ENCODE measurements at places on chromosomes 16 and 17.

GRCh38 chr16:11396241-11397048 is 51.2 kb downstream of the RMI2 start:
- peak; percentile 94 for DNase-seq

DNA sequence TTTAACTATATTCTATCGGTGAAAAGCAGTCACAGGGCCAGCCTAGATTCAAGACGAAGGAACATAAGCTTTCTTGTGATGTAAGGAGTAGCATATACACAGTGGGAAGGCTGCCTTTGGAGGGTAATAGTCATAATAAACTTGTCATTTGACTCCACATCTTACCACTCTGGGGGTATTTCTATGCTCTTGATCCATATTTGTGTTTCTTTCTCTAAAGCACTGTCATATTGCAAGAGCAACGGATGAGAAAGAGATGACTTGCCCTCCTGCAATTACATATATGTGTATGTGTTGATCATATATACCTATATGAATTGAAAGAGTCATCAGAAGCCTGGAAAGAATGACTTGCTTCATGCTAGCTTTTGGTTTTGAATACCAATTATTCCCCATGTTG is 225.4 kb upstream of the HS3ST3A1 start:
- DNase-seq = no peak

DNA sequence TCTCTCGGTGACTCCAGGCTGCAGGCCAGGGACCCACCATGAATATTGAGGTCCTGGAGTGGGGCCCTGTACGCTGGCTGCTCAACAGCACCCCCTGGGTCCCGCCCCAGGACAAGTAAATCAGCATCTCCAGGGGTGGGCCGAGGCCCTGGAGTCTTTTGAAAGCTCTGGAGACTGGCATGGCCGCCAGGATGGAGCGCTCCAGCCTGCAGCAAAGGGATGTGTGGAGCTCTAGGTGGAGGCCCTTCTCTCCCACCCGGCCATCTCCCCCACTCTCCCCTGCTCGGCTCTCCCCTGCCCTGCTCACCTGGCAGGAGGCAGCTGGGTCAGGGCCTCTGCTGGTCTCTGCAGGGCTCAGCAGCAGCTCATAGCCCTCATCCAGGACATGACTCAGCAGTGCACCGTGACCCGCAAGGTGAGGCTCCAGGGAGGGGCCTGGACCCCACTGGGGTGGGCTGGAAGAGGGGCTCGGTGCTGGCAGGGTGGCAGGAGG is 16.6 kb downstream of the SGSH start:
- DNase-seq = no peak

DNA sequence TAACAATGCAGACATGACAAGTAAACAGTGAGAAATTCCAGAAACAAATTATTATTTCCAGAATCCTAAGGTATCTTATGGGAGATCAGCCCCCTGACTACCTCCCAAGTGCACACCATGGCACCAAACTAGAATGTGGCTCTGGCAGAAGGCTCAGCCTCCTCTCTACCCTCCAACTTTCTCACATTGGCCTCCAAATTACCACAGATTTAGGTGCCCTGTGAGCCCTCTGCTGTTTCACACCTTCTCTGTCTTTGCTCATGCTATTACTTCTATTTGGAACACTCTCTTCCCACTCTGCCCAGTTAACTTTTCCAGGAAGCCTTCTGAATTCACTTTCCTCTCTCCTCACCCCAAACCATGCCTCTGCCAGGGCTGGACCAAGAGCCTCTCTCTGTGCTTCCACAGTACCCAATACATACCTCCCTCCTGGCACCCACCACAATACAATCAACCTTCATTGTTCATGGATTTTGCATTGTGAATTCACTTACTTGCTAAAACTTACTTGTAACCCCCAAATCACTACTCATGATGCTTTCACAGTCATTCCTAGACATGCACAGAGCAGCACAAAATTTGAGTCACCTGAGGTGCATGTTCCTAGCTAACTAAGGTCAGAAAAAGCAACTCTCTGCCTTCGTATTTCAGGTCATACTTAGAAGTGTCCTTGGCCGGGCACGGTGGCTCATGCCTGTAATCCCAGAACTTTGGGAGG is 31.4 kb downstream of the SMG6 start:
- DNase-seq = no peak

DNA sequence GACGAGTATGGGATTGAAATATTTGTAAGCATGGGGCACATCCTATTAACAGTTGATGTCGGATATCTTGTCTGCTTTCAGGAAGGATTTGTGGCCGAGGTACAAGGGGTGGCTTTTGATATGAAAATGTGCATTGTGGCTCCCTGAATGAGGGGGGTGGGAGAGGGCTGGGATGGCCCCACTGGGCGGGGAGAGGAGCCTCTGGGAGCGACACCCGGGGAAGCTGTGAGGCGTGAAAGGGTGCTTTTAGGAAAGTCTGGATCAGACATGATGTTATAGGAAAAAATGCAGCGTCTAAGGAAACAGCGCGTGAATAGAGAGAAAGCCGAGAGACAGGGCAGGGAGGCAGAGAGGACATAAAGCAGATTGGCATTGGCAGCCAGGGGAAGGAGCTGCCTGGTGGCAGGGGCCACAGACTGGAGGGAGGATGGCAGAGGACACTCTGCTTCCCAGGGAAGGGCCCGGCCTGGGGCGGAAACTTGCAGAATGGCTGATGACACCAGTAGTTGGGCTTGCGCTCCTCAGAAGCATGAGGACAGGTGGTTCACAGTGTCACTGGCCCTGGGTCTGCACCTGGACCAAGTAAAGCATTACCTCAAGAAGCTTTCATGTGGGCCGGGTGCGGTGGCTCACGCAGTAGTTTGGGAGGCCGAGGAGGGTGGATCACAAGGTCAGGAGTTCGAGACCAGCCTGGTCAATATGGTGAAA is 95.7 kb downstream of the NTN1 start:
- no peak for DNase-seq

DNA sequence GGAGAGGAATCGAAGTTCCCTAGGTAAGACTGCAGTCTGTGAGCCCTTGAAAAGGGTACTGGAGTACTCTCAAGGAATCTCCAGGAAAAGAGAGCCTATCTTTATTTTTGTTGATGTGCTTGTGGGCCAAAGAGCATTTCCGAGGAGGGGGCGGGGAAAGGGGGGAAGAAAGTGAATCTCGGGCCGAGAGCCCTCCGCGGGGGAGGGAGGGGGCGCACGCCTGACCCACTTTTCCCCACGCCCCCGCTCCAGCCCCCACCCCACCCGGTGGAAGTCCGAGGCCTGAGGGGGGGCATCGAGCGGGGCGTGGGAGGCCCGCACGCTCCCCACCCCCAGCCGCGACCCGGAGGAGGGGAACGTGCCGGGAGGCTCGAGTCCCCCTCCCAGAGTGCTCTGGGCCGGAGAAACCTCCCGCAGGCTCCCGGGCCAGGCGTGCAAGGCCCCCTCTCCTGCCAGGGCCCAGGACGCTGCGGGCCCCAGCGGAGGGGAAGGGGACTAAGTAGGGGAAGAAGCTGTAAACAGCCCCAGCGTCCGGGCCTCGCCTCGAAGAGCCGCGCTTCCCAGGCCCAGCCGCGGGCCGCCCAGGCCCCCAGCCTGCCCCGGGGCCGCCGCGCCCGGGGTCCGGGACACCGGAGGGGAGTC is 444 bp downstream of the HELZ start:
- no peak for DNase-seq

DNA sequence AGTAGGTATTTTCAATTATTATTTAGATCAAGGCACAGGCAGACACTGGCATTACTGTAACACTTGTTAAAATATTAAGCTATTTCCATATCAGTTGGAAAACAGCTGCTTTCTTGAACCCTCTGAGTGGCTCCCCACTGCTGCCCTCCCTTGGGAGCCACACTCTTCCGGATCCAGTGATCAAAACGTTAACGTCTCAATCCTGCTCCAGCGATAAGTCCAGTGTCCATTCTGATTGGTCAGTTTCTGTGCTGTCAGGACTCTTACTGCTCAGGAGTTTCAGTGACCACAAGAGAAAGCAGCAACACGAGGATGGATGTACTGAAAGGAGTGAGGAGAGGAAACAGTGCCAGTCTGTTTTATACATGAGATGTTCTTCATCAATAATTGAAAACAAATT is 13.8 kb upstream of the ZKSCAN2 start:
- DNase-seq = no peak

- DNase-seq = no peak
These were observed 52.0 kb upstream of the ACSM2B start for GRCh38 chr16:20628213-20628612.

- DNase-seq = no peak
These were observed 385.2 kb upstream of the ZFHX3 start for GRCh38 chr16:73432850-73433730.

- no peak for DNase-seq
These were observed 312.3 kb upstream of the KCNJ16 start for GRCh38 chr17:69762766-69763165.

DNA sequence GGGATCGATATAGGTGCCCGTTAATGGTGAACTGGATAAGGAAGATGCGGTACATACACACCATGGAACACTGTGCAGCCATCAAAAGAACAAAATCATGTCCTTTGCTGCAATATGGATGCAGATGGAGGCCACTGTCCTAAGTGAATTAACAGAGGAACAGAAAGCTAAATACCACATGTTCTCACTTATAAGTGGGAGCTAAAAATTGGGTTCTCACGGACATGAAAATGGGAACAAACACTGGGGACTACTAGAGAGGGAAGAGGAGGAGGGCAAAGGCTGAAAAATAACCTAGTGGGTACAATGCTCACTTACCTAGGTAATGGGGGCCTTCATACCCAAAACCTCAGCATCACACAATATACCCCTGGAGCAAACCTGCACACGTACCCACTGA is 302.6 kb downstream of the XYLT1 start:
- no peak for DNase-seq

- no peak for DNase-seq
These were observed 274.1 kb upstream of the ASIC2 start for GRCh38 chr17:33567223-33567622.

DNA sequence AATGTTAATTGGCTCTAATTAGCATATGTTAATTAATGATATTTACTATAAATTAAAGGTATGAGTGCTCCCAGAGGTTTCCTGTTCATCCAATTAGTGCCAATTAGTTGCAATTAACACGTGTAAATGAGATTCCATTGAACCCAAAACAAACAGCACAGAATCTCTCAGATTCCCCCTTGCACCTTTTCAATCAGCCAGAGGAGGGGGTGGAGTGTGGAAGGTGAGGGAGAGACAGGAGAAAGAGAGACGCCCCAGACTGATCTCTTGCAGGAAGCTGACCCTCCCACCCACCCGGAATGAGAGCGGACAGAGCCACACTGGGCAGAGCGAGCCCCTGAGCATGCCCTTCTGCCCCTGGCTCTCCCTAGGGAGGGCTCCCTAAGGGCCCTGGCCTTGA is 24.1 kb upstream of the LHX1 start:
- no peak for DNase-seq

- DNase-seq = no peak
These were observed 58.7 kb downstream of the SOCS3 start for GRCh38 chr17:78300962-78301820.

- DNase-seq = no peak
These were observed 730.7 kb upstream of the KIF2B start for GRCh38 chr17:53092072-53092471.

- DNase-seq = no peak
These were observed 6.8 kb downstream of the CNP start for GRCh38 chr17:41973408-41973811.

DNA sequence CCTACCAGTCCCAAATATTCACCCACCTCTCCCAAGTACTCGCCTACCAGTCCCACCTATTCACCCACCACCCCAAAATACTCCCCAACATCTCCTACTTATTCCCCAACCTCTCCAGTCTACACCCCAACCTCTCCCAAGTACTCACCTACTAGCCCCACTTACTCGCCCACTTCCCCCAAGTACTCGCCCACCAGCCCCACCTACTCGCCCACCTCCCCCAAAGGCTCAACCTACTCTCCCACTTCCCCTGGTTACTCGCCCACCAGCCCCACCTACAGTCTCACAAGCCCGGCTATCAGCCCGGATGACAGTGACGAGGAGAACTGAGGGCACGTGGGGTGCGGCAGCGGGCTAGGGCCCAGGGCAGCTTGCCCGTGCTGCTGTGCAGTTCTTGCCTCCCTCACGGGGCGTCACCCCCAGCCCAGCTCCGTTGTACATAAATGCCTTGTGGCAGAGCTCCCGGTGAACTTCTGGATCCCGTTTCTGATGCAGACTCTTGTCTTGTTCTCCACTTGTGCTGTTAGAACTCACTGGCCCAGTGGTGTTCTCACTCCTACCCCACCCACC is 29.8 kb downstream of the POLR2A start:
- no peak for DNase-seq

- no peak for DNase-seq
These were observed 68.0 kb downstream of the SHISA6 start for GRCh38 chr17:11309033-11309432.

- no peak for DNase-seq
These were observed 4.3 kb upstream of the STAT5A start for GRCh38 chr17:42284024-42284369.

DNA sequence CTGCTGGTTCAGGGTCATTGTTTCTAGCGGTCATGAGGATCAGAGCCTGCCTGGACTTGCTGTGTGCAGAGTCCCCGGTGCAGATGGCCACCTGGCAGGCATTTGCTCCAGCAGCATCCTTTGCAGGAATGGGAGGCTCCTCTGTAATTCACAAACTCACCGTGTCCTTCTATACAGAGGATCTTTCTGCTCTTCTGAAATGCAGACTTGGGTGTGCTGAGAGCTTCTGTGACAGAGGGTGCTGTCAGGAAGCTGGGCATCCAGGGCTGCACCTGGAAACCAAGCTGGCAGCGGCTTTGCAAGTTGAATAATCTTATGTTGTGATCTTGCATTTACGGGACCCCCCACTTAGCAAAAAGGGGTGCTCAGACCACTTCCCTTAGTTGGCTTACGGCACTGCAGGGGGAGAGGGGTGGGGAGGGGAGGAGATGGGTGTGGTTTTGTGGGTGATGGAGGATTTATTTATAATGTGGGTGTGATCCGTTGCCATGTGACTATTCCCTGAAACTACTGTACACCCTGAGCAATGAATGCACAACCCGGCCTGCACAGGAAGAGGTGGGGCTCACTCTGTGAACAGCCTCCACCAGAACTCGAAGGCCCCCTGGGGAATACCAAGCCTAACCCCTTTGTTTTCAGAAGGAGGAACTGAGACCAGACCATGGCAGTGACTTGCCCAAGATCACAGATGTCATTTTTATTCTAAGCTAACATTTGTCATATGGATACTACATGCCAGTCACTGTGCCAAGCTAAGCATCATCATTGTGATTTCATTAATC is 178.3 kb downstream of the PRKCB start:
- DNase-seq = peak; percentile 17

GRCh38 chr17:65787503-65787902 is 226.1 kb upstream of the AXIN2 start:
- no peak for DNase-seq

GRCh38 chr17:63974594-63975192 is 2.0 kb upstream of the SCN4A start:
- no peak for DNase-seq

- DNase-seq = no peak
These were observed 43.9 kb downstream of the NKD1 start for GRCh38 chr16:50591800-50592771.

- DNase-seq = peak; percentile 62
These were observed at the start of gene SLC47A2 for GRCh38 chr17:19716108-19717030. TSS of gene SLC47A2 (minus strand) at chr17:19716584. CDS start at chr17:19716555, 29 bp downstream.

GRCh38 chr17:39738568-39738901 is 797 bp downstream of the GRB7 start:
- peak; percentile 50 for DNase-seq

Measured in lower leg skin (tissue), 4 donors.